ENCODE measurements at places on chromosomes 11 and 22.

DNA sequence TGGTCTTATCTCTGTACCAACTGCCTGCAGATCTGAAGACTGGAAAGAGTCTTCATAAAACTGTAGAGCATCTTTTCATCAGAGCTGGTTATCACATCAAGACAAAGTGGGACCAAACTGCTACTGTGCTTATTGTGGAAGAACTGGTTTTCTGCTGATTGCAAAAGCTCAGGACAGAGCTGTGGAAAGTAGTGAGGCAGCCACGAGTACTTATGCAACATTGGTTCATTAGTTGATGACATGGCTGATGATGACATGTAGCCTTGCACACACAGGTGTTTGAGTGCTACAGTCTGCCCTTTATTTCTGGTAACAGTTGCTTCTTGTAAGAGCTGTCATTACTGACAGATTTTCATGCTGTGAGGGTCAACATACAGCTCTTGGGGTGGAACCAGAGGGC, 185.4 kb upstream of the GUCY1A2 start:
- peak; percentile 42 for DNase-seq

GRCh38 chr11:22711880-22712279, 45.5 kb downstream of the GAS2 start:
- DNase-seq = peak; percentile 61

DNA sequence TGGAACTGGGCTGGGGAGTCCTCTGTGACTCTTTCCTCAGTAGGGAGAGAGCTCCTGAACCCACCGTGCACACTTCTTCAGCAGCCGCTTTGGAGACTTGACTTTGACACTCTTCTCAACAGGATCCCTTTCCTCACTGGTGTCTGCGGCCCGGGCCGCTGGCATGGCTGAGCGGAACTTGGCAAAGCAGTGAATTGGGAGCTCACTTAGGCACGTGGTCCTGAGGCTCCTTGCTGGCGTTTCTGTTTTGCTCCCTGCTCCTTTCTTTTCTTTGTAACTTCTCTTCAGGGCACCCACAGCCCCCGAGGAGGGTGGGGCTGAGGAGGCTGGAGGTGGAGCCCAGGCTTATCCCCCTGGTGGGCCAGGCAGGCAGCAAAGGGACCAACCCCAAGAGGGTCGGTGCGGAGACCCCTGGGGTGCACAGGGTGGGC, 8.4 kb upstream of the KCNQ1OT1 start:
- DNase-seq = no peak

- no peak for DNase-seq
Observed at GRCh38 chr11:35087648-35088047, 51.3 kb upstream of the CD44 start.

GRCh38 chr11:96815236-96815635, 425.4 kb downstream of the JRKL start:
- DNase-seq = no peak

- no peak for DNase-seq
Observed at GRCh38 chr22:38199826-38200559, 1.8 kb upstream of the MAFF start.

DNA sequence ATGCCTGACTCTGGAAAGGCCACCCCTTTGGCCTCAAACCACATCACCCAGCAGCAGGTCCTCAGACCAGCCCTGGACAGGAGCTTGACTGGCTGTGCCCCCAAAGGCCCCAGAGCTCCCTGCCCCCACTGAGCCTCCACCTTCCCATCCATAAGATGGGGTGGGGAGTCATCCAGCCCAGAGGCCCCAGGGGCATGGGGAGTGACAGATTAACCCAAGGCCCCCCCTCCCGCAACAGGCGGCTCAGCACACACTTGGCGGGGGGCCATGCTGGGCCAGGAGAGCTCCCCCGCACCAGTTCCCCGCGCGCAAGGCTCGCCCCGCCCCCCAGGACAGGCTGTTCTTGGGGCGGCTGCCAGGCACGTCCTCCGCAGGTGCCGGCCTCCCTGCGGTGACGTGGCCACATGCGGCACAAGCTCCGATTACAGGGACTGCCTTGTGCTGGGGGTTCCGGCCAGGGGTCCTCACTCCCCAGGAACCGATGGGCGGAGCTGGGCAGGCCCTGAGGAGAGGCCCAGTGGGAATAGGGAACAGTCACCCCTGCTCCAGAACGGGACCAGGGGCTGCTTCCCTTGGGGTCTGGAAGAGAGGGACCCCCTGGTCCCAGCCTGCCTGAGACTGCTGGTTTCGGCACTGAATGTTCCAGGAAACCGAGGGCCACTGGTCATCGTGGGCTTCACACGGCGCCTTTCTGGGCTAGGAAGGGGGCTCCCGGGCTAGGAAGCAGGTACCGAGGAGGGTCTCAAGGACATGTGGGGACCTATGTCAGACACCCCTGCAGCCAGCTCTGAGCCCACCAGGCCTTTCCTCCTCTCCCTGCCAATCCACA, 5.1 kb upstream of the CDKN1C start:
- DNase-seq = no peak

DNA sequence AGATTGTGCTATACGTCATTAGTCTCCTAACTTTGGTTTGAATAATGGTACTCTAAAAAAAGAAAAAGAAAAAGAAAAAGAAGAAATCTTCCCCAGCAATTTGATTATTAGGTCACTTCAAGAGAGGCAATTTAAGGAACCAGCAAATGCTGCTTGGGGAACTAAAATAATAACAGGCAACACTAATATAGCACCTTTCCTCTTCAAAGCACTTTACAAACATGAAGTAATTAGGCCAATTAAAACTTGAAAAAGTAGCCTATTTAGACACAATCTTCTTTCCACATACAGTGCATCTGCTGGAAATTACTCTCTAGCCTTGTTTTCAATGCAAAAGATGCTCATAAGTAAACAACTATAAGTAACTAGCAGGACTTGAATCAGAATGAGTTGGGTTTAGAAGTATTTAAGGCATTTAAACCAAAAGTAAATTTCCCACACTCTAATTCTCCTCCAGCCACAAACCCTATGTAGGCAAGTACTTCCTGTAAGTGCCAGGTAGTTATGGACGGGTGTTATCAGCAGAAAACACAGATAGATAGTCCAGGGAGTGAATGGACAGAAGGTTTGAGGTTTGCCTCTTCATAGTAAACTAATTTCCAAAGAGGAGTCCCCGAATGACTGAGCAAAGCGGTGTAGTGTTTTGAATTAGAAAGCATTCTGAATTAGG, 44.5 kb downstream of the LRRC4C start:
- no peak for DNase-seq

GRCh38 chr22:26766510-26767350, 109.3 kb downstream of the MIAT start:
- DNase-seq = no peak

- no peak for DNase-seq
Observed at GRCh38 chr11:65204646-65205601, 23.2 kb downstream of the CAPN1 start.

GRCh38 chr11:1896468-1896867, 4.8 kb upstream of the PRR33 start:
- DNase-seq = no peak

- DNase-seq = peak; percentile 92
Observed at GRCh38 chr11:15969281-15969680, 387.1 kb downstream of the SOX6 start.

DNA sequence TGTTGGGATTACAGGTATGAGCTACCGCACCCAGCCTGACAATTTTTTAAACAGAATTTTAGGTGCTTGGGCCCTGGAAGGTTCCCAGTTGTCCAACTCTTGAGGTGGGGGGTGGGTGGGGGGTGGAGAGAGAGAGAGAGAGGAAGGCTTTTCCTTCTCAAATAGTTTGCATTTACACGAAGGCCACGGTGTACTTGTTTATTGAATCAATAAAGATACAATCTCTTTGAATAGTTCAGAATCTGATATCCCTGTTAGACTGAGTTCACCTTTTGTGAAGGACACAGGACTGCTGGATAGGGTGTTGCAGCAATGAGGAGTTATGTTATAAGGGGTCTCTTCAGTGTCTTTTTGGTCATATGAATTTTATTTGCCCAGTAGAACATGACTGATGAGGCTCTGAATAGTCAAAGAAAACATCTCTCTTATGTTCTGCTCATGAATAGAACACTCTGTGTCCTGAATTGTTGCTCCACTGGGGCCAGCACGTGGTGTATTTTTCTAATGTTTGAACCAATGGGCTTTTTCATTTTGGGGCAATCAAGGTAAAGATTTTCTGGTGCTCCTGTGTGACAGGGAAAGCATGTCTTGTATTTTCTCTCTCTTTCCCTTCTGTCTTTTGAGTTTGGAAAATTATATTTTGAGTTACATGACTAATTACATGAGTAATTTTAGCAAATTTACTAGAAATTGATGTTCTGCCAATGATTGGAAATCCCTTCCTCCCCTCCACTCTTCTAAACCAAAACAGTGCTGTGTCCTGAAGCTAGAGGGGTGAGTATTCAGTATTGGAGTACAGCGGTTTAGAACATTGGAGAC, 61.7 kb downstream of the PTPRJ start:
- DNase-seq = no peak

DNA sequence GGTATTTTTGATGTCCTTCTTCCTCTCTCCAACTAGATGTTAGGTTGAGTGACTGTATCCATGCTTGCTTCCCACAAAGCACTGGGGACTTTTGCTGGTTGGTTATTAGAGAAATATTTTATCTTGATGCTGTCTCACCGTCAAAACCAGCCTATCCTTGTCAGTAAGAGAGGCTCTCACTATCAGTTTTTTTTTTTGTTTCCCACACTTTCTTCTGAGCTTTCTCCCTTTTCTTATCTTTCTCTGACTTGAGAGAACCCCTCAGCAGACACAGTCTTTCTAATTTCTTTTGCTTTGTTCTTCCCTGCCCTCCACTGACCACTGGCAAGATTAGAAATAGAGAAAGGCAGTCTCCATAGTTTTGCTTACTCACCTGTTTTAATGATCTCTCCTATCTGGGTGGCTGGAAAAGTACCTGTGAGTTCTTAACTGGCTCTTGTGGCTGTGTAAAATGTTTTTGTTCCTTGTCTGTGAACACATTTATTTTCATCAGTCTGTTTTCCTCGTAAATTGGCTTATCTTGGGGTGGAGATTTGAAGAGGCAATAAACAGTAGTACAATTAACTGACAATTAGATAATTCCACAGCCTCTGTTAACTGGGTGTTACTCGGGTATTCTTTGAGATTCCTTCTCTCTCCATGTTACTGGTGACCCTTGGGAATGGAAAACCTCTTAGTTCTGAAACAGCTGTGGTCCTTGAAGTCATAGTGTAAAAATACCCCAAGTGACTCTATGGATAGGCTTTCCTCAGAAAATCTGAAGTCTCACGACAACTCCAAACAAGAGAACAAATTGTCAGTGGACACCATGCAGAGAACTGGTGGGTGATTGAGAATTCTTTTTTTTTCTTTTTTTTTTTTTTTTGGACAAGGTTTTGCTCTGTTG, at the start of gene NXPE1:
Gene NXPE1, minus strand, starts transcription at position 457 of the 886 bp plus-strand sequence. CDS start 8,680 bp downstream, outside the sequence.
- DNase-seq = no peak

DNA sequence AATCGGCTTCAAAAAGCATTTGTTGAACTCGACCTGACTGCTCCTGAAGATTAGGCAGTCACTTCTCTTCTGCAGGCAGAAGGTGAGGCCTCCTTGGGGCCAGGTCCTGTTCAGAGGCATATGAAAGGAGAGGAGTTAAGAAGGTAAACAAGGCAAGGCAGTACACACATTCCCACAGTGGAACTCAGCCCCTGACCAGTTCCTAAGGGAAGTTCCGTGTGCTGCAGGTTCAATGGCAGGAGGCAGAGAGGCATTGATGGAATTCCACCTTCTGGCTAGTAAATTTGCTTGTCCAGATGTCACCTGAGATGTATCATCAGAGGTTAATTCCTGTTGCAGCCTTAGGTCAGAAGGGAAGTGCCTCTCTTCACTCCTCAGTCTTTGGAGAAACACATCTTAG, 337.0 kb upstream of the MTNR1B start:
- no peak for DNase-seq

GRCh38 chr11:72744474-72744873, 7.7 kb downstream of the ARAP1 start:
- DNase-seq = no peak

DNA sequence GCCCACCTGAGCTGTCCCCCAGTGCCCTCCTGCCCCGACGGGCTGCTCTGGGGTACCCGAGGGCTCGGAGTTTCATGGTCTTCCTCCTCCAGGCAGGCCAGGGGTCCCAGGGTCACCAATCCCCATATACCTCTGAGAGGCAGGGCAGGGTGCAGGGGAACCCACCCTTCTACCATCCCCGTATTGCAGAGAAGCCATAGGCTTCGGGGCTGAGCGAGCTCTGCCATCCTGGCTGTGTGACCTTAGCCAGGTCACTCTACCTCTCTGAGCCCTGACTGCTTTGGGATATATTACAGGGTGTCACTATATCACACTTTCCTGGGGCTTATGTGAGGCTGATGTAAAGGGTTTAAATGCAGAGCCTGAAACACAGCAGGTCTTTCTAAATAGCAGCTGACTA, 57.4 kb downstream of the NAT10 start:
- DNase-seq = no peak

GRCh38 chr11:117713538-117713991, 83.5 kb downstream of the DSCAML1 start:
- DNase-seq = no peak

DNA sequence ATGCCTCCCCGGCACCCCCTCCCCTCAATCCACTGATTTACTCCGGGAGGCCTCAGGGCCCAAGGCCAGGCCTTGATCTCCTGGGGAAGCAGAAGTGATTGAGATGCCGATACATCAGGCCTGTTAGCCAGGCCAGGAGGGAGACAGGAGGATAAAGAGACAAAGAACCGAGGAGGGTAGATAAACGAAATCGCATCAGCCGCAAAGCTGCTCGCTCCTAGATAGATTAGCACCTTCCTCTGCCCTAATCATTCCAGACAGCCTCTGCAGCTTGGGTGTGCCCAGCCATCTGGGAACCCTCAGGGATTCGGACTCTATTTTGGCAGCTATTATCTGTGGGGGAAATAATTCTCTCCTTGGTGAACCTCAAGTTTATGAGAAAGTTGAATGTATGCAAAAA, 121.2 kb downstream of the ABTB2 start:
- DNase-seq = no peak

- DNase-seq = peak; percentile 46
Observed at GRCh38 chr11:109405671-109406070, 16.3 kb upstream of the C11orf87 start.

DNA sequence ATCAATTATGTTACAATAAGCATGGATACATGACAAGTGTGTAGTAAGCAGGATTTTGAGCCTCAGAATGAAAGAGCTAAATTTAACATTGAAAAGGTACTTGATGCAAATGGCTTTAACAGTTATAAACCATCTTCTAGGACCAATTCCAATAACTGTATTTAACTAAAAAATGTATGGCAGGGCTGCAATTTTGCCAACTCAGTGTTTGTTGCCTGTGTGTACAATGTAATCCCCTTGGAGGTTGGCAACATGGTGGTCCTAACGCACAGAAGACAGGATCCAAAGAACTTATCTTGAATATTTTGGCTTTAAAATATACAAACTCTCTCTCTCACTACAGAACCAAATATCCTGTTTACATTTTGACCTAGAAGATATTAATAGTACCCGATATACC, 2314.1 kb downstream of the LRRC4C start:
- DNase-seq = no peak

GRCh38 chr22:42742940-42743339, 22.3 kb upstream of the A4GALT start:
- no peak for DNase-seq

GRCh38 chr11:10709299-10710086, 15.9 kb upstream of the IRAG1 start:
- DNase-seq = no peak

GRCh38 chr11:65047581-65048422, 6.8 kb downstream of the SAC3D1 start:
- DNase-seq = no peak

GRCh38 chr11:3340025-3340424, 38.9 kb downstream of the ZNF195 start:
- peak; percentile 71 for DNase-seq

- DNase-seq = no peak
Observed at GRCh38 chr11:83002053-83002452, 69.6 kb downstream of the RAB30 start.

GRCh38 chr11:116731097-116731761, 41.6 kb downstream of the BUD13 start:
- no peak for DNase-seq
